ENCODE measurements at places on chromosomes 5 and 9.

GRCh38 chr9:91516777-91517176, 93.1 kb upstream of the NFIL3 start:
- DNase-seq = no peak

GRCh38 chr5:17157916-17158529, 59.4 kb upstream of the BASP1 start:
- DNase-seq = no peak

- DNase-seq = no peak
Measured at GRCh38 chr9:128061275-128061960, 5.7 kb downstream of the NAIF1 start.

GRCh38 chr5:410911-411517, 32.0 kb upstream of the EXOC3 start:
- DNase-seq = no peak

GRCh38 chr9:74556685-74557084, 59.5 kb downstream of the RORB start:
- no peak for DNase-seq

DNA sequence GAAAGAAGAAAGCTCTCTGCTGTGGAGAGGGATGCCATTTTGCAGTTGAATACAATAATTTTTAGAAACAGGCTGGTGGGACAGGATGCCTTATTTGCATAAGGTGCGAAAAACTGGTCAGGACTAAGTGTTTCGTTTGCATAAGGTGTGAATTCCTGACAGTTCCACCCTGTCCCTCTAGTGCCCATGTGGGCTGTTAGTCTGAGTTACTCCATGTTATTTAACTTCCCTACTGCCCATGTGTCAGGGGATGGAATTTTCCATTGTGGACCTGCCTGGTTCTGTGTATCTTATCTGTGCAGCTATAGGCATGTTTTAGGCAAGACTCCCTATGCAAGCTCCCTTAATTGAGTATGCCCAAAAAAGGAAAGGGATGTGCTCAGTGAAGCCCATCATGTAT, 35.3 kb upstream of the NFIL3 start:
- no peak for DNase-seq

DNA sequence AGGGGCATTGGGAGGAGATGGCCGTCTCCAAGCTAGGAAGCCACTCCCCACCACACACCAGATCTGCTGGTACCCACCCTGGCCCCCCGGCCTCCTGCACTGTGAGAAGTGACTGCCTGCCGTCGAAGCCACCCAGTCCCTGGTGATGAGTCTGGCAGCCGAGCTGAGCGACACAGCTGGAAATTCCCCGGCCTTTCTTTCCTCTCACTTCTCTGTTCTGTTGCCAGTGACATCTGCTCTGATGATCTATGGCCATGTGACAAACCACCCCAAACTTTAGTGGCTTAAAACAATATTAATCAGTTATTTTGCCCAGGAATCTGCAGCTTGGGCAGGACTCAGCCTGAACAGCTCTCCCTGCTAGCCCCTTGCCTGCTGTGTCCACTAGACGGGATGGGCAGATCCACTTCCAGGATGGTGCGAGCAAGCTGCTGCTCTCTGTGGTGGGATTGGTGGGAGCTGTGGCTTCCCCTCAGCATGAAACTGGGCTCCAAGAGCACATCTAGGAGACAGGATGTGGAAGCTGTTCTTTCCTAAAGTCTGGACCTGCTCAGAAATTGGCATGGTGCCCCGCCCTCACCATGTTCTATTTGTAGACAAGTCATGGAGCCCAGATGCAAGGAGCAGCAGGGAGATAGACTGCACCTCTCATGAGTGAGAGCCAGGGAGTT, 211.2 kb downstream of the GADD45G start:
- DNase-seq = no peak

GRCh38 chr5:78232163-78232562, 62.3 kb downstream of the AP3B1 start:
- DNase-seq = no peak

- DNase-seq = no peak
Measured at GRCh38 chr9:92729735-92730155, 34.9 kb downstream of the BICD2 start.

GRCh38 chr5:110853267-110853666, 114.5 kb downstream of the SLC25A46 start:
- DNase-seq = no peak

DNA sequence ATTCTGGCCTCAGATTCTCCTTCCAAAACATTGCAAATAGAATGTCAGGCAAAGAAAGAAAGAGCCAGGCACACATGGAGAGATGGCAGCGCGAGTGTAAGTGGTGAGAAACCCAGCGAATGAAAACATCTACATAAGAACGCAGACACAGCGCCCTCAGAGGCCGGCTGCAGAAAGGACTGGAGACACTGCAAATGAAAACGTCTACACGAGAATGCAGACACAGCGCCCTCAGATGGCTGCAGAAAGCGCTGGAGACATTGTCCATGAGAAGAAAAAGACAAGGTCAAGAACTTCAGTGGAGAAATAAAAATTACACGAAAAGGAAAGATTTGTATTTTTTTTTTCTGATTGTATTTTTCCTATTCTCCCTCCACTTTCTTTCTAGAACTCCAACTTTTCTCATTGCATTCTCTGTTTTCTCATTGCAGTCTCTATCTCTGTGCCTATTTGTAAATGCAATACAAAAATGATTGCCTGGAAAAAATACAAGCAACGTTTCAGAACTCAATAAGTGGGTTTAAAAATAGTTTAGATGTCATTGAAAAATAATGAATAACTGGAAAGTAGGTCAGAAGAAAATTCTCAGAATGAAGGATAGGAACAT, 117.9 kb upstream of the LPCAT1 start:
- DNase-seq = peak; percentile 71

DNA sequence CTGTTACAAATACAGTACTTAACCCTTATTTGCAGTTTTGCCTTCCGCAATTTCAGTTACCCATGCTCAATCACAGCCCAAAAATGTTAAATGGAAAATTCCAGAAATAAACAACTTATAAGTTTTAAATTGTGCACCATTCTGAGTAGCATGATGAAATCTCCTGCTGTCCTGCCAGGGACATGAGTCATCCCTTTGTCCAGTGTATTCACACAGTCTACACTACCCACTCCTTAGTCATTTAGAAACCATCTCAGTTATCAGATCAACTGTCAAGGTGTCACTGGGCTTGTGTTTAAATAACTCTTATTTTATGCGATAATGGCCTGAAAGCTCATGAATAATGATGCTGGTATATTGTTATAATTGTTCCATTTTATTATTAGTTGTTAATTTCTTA, 95.8 kb downstream of the PLCXD3 start:
- no peak for DNase-seq

DNA sequence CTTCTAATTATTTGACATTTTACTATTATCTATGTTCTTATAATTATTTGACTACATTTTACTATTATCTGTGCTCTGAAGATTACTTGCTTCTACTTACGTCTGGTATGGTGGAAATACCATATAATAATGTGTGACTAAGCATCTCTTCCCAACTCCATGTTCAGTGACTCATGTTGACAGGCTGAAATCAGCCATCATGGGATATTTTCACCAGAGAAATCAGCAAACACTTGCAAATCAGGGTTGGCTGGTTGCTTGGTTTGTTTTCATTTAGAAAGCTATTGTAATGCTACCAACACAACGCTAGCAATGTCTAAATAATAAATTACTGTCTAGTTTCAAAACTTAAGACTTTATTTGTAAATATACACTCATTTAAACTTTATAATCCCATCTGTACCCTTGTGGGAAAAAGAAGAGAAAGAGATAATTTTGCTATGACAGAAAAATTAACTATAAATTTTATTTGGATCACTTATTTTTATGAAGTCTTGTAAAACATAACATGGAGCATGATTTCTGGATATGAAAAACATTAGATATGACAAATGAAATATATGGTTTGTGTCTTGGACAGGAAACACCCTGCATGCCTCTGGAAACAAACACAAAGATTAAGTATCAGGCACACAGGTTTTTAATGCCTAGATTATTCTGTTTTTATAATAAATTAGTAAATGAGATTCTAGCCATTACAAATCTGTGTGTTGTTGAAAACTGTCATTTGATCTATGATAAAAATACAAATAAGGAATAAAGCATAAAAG, 337.6 kb downstream of the BNC2 start:
- no peak for DNase-seq

DNA sequence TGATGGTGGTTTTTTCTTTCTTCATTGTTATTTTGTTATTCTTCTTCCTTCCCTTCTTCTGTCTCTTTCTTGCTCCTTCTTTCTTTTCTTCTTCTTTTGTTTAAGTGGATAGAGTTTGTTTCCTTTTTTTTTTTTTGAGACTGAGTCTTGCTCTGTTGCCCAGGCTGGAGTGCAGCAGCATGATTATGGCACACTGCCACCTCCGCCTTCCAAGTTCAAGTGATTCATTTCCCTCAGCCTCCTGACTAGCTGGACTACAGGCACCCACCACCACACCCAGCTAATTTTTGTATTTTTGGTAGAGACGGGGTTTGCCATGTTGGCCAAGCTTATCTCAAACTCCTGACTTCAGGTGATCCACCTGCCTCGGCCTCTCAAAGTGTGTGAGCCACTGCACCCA, 40.3 kb downstream of the JAK2 start:
- DNase-seq = no peak

DNA sequence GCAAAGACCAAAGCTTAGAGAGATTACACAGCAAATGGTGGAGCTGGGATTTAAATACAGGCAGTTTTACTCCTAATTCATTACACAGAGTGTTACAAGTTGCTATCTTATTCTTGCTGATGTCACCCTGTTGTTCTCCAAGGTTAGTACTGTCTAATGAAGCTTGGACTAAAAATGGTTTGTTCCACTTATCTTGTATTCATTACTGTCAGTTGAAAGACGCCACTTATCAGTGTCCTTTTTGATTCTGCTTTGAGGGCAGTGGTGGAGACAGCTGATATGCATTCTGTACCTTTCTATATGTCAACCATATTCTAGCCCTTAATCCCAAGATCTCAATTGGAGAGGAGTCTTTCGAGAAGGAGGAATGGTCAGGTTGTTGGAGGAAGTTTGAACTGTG, 14.0 kb upstream of the DENND4C start:
- no peak for DNase-seq

DNA sequence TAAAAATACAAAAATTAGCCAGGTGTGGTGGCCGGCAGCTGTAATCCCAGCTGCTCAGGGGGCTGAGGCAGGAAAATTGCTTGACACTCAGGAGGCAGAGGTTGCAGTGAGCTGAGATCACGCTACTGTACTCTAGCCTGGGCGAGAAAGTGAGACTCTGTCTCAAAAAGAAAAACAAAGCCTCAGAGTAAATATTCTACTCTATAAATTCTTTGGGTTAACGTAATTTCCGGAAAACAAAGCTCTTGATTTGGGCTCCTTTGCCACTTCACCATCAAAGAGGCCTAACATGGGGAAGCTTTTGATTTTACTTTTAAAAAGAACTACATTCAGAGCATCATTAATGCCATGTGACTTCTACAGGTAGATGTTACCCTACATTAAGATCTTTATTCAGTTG, 103.1 kb downstream of the SERINC5 start:
- DNase-seq = no peak

- no peak for DNase-seq
Measured at GRCh38 chr5:87940775-87941174, 327.9 kb downstream of the TMEM161B start.

- DNase-seq = no peak
Measured at GRCh38 chr5:51095486-51095885, 287.8 kb upstream of the ISL1 start.

DNA sequence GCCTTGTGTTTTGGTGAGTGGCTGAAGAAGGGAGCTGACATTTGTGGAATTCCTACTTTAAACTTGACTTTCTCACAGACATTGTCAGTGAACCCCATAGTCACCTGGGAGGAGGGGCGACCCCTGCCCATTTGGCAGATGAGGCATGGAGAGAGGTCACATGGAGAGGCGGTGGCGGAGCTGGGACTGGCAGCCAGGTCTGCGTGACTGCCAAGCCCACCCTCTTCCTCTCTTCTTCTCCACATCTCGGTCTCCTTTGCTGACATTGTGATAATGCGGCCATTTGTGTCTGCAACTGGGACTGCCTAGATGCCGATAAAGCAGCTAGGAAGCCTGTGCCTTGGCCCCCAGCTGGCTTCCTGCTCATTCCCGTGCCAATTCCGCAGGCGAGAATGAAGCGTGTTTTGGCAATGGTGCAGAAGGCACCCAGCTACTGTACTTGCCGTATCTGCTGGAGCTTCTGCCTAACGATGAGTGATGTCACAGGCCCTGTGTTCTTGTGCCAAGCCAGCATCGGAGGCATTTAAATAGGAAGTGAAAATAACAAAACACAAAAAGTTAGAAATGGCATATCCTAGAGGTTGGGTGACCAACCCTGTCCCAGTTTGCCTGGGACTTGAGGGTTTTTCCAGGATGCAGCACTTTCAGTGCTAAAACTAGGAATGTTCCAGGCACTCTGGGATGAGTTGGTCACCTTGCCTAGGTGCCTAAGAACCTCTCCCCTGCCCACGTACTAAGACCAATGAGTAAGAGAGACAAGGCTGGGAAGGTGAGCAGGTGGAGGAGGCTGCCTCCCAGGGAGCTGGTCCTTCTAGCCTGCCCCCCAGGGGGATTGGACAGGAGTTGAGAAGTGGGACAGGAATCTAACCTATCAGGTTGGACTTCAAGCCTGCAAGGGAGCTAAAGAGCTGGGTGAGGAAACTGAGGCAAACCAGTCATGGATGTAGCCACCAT, 23.6 kb downstream of the OLFML2A start:
- no peak for DNase-seq

DNA sequence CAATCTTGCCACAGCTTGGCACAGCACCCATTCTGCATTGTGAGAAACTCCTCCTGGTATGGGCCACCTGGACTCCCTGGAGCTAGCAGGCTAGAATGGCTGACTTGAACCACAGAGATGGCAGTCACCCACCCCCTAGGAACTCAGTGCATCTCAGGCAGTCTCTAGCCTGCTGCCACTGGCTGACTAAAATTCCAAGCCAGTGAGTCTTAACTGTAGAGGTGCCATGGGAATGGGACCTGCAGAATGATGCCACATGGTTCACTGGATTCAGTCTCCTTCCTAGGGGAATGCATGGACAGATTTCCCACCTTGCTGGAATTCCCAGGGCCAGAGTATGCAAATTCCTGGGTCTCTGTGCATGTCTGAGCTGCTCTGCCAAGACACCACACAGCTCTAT, 382.9 kb downstream of the MAN2A1 start:
- DNase-seq = no peak

DNA sequence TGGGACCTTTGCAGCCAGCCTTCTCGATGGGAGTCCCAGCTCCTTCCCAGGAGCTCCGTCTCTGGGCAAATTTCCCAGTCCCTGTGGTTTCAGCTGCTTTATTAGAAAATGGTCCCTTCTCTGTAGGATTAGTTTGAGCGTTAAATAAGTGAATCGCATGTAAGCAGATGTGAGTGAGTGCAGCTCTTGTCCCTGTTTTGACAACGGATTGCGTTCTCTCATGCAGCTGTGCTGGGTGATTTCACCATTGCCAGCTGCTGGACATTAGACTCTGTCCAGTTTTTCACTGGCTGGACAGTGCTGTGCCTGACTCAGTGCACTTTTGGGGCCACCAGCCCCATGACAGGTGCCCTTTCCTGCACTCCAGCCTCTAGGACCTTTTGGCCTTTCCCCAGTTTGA, 11.6 kb upstream of the CEL start:
- DNase-seq = no peak

Measured in stimulated activated CD4-positive, alpha-beta T cell treated with anti-CD3 and anti-CD28 coated beads, Interleukin-4, amount 100 ng/mL, for 48 hours (primary cell).